ENCODE measurements at places on chromosomes 5 and 9. TPM values are rescaled to one million over a fixed set of nuclear protein-coding genes. Genes with fewer than 3 reads are reported as not detected.

DNA sequence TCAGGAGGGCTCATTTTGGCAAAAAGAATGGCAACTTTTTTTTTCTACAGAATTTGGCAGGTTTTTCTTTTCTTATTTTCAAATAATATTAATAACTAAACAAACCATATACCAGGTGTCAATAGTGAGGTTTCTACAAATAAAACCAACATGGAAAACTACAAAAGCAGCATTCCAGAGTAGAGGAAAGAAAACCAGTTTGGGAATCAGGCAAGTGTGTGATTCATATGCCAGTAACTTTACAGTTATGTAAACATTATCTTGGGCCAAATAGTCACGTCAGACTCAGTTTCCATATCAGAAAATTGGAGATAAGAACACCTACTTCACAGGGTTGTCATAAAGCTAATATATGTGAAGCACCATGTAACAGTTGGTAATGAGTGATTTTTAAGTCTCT is 51.7 kb downstream of the FBXW11 start:
- DNase-seq, result peak; percentile 52

- peak; percentile 26 for DNase-seq
These were observed 248.8 kb downstream of the NNT start for GRCh38 chr5:43851741-43852140.

DNA sequence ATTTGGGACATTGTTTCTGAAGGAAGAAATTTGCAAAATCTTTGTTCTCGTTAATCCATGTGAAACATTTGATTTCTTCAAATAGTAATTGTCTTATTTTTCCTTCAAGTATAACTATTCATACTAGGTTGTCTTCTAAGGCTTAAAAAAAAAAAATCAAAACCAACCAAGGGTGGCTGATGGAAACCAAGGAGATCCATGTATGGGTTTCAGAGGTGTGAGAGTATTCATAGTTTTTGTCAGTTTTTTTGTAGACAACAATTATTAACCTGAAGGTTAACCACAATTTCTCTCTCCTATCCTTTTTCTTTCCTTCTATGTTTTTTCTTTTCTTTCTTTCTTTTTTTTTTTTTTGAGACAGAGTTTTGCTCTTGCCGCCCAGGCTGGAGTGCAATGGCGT is 35.4 kb downstream of the KDM4C start:
- DNase-seq, result no peak

Gene GRXCR2
- not detected for total RNA-seq

- no peak for DNase-seq
These were observed 326 bp downstream of the RIGI start for GRCh38 chr9:32525709-32526030.

GRCh38 chr5:139051392-139051791 is 146.8 kb downstream of the SIL1 start:
- no peak for DNase-seq

- no peak for DNase-seq
These were observed 44.7 kb downstream of the CDC14B start for GRCh38 chr9:96574931-96575351.

Gene CIZ1
- 52.4 TPM for total RNA-seq

DNA sequence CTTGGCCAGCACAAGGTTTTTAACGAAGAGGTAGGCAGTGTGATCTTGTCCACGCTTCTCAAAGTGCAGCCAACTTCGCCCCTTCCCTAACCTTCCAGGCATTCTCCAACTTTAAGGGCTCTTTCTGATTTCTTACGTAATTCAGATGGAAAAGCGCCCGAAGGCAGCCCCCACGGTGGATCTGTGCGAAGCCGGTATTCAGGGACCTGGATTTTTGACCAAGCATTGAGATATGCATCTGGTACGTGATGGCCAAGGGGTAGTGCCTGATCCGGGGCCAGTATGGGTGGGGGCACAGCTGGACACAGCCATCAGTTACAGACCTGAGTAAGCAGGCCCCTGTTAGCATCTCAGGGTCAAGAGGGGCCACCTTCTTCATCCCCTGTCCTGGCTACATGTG is 80.0 kb downstream of the AMBP start:
- DNase-seq, result no peak

DNA sequence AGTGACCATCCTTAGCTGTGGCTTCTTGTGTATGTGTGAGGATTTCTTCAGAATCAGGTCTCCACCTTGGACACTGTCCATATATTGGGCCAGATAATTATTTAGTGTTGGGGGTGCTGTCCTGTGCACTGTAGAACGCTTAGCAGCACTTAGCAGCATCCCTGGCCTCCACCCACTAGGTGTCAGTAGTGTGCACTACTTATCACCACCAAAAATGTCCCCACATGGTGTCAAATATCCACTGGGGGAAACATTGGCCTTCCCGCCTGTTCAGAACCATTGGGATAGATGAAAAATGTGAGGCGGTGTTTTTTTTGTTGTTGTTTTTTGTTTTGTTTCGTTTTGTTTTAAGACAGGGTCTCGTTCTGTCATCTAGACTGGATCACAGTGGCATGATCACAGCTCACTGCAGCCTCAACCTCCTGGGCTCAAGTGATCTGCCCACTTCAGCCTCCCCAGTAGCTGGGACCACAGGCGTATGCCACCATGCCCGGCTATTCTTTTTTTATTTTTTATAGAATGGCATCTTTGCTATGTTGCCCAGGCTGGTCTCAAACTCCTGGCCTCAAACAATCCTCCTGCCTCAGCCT is 67.7 kb downstream of the TENT4A start:
- DNase-seq, result peak; percentile 24

Gene DROSHA
- total RNA-seq, result 13.8 TPM

- no peak for DNase-seq
These were observed 239.7 kb downstream of the CSNK1G3 start for GRCh38 chr5:123751670-123752069.

DNA sequence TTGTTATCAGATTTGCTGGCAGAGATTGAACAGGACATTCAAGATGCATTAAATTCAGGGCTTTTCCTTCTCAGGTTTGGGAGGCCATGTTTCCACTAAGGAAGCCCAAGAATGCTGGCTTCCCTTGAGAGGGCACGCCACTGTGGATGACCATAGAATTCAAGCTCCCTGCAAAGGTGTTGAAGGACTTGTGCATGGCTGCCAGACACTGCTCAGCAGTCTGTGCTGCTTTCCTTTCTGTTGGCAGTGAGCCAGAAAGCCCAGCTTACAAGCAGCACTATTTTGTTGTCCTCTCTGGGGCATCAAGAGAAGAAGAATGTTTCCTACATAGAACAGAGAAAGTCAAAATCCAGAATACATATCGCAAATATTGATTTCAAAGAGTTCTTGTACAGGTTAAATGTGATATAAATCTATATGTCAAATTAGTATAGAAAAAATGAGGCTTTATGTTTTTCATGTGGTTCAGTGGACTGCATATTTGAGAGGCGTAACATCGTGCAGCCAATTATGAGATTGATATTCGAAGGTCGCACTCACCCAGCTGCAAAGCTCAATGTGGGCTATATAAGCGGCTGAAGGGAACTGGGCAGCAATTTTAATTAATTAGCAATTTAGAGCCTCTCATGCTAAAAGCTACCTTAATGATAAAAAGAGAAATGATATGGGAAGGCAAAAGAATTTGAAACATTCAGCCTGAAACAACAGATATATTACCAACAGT is 103.1 kb upstream of the ISL1 start:
- no peak for DNase-seq

- DNase-seq, result no peak
These were observed 80.0 kb upstream of the PUM3 start for GRCh38 chr9:2923766-2924379.

DNA sequence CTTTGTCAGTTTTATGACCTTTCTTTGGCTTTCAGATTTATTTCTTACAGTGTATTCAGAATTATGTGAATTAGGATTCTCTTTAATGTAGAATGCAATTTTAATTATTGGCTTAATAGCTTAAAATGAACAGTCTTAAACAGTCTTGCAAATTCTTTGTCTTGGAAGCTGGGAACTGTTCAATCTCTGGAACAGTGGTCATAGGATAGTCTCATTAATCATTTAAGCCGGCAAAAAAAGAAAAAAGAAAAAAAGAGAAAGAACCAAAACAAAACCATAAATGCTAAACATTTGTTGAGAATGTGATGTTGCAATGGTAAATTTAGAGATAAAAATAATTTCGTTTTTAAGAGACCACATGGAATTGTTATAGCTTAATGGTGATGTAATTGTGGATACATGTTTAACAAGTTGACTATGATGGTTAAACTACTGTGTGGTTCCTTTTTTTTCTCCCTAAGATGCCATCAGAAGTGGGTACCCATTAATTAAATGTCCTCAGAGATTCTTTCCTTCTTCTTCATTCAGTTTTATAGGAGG is 61.6 kb downstream of the NNT start:
- no peak for DNase-seq

- peak; percentile 85 for DNase-seq
These were observed 15.3 kb upstream of the KLF4 start for GRCh38 chr9:107504585-107505455.

Gene EMB
- 1.3 TPM for total RNA-seq

GRCh38 chr5:158537366-158537765 is 562.4 kb downstream of the EBF1 start:
- DNase-seq, result no peak

DNA sequence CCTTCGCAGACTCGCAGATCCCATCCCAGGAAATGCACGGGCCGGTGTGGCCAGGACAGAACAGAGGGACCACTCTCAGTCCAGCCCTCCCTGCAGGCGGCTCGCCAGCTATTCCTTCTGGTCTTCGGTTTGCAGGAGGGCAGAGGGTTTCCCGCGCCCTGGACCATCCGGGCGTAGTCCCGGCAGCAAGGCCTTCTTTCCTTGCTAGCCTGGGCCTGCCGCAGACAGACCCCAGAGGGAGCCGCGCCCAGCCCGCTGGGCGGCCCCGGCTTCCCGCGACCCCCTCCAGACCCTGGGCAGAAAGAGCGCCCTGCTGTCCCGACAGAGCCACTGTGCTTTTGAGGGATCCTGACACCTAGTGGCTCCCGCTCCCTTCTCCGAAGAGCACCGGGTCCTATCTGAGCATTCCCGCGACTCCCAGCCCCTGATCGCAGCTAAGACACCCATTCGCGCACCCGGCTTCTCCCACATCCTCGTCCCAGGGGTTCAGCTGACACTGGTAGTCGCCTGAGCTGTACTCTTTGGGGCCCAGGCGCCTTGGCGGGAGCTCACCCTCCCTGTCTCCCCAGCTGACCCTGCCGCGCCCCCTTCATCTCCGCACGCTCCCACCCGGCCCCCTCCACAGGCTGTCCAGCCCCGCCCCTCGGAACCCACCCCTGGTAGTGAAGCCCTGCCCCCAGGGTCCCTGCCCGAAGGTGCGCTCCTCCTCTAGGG is 1.1 kb downstream of the CFAP90 start:
- peak; percentile 38 for DNase-seq

- peak; percentile 32 for DNase-seq
These were observed 30.4 kb downstream of the HMGCR start for GRCh38 chr5:75367401-75367800.

- DNase-seq, result no peak
These were observed 81.9 kb downstream of the GPR21 start for GRCh38 chr9:123115146-123115913.

DNA sequence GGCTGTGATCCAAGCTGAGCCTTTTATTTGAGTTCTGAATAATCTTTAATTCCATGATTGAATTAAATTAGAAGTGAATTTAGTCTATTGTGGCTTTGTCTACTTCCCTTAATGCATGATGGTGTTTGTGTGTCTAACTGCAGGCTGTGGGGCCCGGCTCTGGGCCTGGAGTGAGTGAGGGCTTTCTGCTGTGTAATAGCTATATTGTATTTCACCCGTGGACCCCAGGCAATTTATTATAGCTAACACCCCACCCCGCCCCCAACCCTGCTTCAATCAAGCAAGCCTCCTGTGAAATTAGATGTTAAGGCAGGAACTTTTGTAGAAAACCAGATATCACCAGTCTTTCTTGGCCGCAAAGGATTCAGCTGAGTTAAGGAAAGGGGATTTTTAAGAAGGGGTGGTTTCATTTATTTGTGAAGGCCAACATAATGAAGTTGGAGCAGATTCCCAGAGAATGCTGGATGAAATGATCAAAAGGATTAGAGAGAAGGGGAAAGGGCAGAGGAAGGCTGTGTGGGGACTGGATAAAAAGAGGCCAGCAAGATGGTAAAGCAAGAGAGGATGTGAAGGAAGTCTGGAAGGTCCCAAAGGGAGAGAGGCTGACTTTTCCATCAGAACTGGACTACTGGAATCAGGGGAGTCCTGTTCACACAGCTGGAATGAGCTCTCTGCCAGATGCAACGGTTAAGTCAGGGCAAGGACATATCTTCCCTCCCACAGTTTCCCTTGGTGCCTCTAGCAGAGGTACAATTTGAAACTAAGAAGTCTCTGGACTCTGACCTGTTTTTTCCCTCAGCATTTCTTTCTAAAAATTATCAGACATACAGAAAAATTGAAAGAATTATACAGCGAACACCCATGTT is 125.3 kb upstream of the SAP30L start:
- DNase-seq, result no peak

GRCh38 chr5:164364237-164365208 is 859.1 kb downstream of the MAT2B start:
- no peak for DNase-seq

DNA sequence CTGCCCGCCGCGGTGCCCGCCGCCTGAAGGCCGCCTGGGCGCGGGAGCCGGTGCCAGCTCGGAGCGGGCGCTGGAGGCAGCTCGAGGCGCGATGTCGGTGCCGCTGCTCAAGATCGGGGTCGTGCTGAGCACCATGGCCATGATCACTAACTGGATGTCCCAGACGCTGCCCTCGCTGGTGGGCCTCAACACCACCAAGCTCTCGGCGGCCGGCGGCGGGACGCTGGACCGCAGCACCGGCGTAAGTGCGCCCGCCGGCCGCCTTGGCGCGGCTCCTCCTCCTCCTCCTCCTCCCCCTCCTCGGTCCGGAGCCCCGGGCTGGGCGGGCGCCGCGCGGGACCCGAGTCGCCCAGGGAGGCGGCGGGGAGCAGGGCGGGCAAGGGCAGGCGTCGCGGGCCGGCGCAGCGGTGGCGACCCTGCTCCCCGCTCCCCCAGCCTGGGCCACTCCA is 455 bp downstream of the OLFM1 start:
- no peak for DNase-seq

DNA sequence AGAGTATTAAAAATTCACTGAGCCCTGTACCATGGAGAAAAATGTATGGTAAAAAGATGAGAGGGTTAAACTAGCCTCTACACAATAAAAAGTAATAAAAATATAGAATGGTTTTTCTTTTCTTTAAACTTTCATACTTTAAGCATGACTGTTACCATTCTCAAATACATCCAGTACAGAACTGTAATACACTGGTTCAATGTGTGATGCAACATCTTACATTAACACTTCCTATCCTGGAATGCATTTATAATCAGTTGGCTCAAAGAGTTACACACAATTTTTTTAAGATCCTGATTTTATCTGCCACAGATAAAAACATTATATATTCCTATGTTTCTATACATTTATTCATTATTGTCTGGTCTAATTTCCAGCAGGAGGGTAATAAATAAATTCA is 4.7 kb downstream of the GNAQ start:
- no peak for DNase-seq

Gene MARVELD2
- 5.7 TPM for total RNA-seq

DNA sequence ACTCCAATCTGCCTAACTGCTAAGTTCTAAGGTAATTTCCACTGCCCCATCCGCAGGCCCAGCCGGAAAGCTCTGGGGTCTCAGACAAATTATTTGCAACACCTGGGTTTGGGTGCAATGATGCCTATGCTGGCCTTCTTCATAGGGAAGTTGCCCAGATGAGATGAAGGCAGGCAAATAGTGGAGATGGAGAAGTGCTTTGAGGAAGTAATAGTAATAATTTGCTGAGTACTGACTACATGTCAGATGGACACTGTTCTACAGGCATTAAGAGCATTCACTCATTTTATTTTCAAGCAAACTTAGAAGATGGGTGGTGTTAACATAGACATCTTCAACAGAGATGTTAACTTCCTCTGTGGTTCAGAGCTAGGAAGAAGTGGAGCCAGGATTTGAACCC is 3.8 kb downstream of the PCDH12 start:
- DNase-seq, result no peak

Gene TRAPPC13
- 39.3 TPM for total RNA-seq

Gene WDR38
- not detected for total RNA-seq
